Lower leg skin (tissue), 4 donors: ENCODE measurements at places on chromosomes 4 and X.

DNA sequence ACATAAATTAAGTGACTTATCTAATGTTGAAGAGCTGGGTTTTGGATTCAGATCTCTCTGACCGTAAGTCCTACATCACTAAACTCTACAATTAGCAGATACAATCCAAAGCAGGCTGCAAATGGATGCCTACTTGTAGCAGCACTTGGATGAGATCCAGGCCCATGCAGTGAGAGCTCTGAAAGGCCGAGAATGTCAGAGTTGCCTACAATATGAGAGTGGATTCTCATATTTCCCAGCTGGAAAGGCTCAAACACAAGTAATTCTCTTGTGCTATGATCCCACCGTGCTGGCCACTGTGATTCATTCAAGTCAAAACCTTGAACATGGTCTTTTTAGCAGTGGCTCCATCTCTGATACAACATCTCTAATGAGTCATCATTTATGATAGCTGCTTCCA lies 125.4 kb upstream of the CHRDL1 start:
- DNase-seq, result no peak

DNA sequence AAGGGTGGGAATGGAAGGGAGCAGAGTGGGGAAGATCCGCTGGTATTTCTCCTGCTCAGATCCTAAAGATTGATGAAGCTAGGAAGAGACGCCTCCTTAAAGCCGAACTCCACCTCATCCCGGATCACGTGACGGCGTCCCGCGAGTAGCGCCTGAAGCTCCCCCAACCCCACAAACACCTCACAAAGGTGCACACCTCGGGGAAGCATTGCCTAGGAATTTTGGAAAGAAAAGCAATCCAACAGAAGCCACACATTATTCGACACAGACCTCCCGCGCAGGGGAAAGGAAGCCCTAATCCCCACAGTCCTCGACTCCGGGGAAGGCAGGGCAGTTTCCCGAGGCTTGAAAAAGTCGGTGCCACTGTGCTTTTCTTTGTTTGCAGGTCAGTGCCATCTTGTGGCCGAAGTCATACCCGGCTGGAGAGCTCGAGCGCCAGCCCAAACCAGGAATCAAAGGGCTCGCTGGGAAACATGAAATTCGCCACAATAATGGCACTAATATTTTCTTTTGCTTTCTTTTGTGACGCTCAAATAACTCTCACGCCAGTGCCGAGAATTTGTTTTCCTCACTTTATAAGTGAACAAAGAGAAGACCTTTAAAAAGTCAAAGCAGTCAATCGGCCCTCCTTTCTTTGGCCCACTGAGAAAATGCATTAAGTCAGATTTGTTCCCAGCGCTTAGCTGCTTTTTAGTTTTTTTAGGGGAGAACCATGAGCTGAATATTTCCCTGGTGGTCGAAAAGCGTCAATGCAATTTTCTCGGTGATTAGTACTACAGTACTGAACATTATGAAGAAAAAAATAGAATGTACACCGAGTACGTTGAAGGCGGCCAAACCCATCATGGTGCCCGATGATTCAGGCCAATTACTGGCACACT lies at the start of gene NPY1R:
Gene NPY1R (minus strand): TSS at position 71 of the 881 bp plus-strand sequence. CDS start 6,042 bp downstream, outside the sequence.
- peak; percentile 89 for DNase-seq

GRCh38 chr4:76569225-76569624 lies 134.2 kb downstream of the SHROOM3 start:
- no peak for DNase-seq

DNA sequence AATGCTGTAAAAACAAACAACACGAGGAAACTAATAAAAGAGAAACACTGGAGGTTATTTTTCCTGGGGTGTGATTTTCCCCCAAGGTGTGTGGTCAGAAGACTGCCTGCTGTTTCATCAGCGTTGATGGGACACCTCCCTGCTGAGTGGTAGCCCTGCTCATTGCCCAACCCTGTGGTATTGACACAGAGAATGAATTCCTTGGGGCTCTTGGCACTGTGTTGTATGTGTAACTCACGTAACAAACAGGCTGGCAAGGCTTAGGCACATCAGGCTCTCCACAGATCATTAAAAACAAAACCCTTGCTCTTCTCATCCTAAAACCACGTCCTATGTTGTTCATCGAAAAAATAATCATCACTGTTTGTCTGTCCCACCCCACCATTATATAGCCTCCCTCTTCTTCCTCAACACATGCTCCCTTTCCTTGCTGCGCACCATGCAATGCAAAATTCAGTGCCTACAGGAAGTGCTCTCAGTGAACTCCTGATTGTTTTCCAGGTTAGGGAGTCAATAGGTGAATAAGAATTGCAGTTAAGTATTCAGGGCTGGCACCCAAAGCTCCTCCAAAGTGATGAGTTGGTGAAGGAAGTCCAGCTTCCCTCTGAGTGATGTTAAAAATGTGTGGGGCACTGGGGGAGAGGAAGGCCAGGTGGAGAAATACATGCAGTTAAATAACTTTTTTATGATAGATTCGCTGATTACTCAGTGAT lies 11.4 kb upstream of the PUDP start:
- DNase-seq, result no peak

DNA sequence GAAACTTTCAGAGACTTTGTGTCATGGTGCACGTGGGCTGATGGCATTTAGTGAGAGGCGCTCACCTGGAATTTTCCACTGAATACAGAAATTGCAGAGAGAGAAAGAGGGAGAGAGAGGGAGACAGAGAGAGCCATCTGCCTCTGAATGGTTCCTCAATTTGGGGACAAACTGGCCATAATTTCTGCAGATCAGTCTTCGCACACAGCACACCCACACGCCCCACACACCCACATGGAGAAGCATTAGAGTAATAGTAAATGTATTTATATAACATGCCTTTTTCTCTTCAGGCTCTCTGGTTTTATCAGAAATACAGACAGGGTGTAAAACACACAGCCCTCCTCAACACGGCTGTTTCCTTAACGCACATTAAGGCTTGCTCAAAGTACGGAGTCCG lies 38.6 kb downstream of the PRKX start:
- no peak for DNase-seq
